ENCODE measurements at places on chromosomes 1 and 21.
A peak's percentile ranks its signal among the peaks of the same experiment; 100 is the strongest.

DNA sequence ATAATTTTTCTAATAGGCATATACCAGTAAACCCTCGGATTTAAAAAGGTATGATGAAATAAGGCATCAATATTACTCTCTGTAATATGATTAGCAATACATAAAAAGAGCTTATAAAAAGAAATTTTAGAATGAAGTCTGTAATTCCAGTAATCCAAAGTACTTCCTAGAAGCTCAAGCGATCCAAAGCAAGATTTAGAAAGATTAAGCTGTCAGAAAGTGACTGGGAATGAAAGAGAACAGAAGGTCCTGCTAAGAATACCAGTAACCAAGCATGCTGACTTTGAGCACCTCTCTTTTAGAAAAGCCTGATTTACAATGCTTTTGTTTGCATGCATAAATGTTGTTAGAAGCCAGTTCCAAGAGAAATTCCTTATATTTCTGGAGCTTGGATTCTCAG is 125.1 kb downstream of the GIPC2 start:
- DNase-seq, result no peak

GRCh38 chr1:201095581-201095980 is 16.6 kb downstream of the CACNA1S start:
- no peak for DNase-seq

- DNase-seq, result no peak
These were observed 24.6 kb downstream of the CR1L start for GRCh38 chr1:207669528-207670009.

DNA sequence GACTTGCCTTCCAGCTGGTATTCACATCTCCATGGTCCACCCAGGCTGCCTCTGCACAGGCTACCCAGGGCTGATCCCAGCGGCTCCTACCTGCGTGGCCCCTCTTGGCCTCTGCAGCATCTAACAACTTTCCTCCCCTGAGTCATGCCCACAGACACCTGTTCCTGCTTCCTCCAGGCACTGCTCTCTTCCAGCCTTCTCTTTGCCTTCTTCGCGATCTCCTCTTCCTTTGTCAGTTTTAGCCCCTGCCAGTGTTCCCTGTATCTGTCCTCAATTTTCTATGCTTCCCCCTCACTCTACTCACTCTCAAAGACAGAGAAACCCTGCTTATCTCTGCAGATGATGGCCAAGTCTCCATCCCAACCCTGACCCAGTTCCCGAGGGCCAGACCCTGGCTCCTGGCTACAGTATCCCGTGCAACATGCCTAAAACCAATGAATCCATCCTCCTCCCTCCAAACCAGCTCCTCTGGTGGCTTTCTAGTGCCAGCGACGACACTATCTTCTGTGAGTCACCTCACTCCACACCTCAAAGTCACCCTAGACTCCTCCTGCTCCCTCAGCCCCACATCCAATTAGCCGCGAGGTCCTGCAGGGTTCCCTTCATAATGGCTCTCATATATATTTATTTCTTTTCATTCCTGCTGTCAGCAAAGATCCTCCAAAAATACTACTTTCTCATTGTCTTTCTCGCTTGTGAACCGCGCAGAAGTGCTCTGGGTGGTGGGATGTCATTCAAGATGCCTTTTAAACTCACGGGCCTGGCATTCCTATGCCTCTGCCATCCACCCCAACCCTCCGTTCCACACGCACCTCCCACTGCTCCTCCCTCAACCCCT is 259.2 kb downstream of the TOMM20 start:
- DNase-seq, result no peak

- DNase-seq, result peak; percentile 68
These were observed 2.1 kb downstream of the ARHGEF2 start for GRCh38 chr1:155976062-155976912.

DNA sequence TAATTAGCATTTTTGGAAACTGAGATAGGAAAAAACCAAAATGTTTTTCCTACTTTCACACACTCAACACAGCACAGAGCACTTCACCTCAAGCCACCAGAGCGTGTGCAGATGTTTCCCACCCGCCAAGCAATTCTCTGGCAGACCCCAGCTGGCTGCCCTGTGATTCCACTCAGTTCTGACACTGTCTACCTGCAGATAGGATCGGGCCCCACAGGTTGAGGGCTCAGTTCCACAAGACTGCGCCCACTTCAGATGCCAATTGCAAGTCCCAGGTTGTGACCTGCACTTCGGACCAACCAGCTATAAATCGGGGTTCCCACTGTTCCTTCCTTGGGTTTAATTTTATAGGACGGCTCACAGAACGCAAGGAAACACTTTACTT is 9.9 kb downstream of the KIAA1614 start:
- DNase-seq, result no peak

DNA sequence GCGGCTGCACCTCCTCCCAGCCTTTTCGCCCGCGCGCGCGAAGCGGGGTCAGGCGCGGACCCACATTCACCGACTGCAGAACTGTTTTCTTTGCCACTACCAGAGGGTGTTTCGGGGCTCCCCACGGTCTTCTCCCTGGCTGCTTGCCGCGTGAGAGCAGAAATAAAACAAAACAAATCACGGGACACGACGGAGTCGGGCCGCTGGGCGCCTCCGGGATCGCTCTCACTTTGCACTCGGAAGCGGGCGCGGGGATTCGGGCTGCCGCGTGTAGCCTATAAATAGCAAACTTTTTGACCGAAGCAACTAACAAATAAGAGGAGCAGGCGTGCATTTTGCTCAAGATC is 412.3 kb upstream of the ESRRG start:
- peak; percentile 45 for DNase-seq

GRCh38 chr1:93822730-93823425 is 56.1 kb downstream of the DNTTIP2 start:
- no peak for DNase-seq

GRCh38 chr1:150006881-150007421 is 3.6 kb downstream of the OTUD7B start:
- DNase-seq, result no peak

DNA sequence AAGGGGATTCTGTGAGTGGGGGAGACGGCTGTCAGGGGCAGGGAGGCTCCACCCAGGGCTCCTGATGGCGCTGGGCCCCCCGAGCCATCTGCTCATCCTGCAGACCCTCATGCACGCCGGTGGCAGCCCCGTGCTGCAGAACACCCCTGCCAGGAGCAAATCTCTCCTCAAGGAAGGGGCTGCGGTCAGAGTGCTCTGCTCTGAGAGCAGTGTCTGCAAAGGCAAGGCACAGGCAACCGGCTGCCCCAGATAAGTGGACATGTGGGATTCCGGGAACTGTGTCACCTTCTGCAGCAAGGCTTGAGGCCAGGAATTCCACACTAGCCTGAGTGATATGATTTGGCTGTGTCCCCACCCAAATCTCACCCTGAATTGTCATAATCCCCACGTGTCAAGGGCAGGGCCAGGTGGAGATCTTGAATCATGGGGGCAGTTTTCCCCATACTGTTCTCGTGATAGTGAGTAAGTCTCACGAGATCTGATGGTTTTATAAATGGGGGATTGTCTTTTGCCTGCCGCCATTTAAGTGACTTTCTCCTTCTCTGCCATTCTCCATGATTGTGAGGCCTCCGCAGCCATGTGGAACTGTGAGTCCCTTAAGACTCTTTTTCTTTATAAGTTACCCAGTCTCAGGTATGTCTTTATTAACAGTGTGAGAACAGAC is 101.0 kb downstream of the PDE9A start:
- no peak for DNase-seq

GRCh38 chr1:178941261-178941689 is 70.4 kb upstream of the ANGPTL1 start:
- no peak for DNase-seq

DNA sequence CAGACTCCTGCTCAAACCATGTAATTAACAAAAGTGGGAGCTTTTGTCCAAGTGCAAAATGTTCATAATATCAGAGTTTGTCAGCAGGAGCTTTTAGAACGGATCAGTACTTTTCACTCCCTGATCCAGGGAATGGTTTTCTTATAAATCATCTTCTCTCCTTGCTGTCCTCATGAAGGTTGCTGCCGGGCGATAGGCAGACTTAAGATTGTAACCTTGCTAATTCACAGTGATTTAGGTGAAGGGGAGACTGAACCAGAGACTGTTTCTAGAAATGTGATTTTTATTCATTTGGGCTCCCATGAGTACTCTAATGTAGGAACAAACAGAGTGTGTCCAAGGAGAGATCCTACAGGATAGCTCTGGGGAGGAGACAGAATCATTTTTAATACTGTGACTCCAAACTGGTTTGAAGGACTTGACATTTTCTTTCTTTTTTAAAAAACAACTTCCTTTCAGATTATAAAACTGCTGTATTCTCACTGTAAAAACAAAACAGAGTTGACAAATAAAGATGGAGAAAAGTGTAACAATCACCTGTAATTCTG is 23.7 kb downstream of the ELAVL4 start:
- DNase-seq, result no peak

- DNase-seq, result no peak
These were observed 69.6 kb downstream of the GBP6 start for GRCh38 chr1:89433421-89433820.

GRCh38 chr1:62589321-62589720 is 8.0 kb upstream of the ANGPTL3 start:
- no peak for DNase-seq

DNA sequence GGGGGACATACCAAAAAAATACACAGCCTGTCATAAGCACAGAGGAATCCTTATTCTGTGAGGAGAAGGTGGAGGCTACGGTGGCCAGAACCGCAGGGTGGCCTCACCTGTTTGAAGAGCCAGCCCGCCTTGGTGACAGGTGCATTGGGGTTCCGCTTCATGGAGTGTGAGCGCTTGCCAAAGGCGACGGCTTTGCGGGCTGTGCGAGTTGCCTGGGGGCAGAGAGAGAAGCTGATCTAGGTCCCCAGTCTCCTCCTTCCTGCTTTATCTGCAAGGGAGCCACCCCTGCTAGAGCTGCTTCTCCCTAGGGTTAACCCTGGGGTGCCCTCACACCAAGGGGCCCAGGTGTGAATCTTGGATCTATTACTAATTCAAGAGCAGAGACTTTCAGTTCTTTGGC is 54.3 kb upstream of the GOLT1A start:
- no peak for DNase-seq

- no peak for DNase-seq
These were observed 21.9 kb upstream of the GPR157 start for GRCh38 chr1:9150582-9151327.

GRCh38 chr1:227240983-227241382 is 77.3 kb downstream of the CDC42BPA start:
- DNase-seq, result no peak
